ENCODE measurements at places on chromosomes 7 and 10.
A peak's percentile ranks its signal among the peaks of the same experiment; 100 is the strongest.

DNA sequence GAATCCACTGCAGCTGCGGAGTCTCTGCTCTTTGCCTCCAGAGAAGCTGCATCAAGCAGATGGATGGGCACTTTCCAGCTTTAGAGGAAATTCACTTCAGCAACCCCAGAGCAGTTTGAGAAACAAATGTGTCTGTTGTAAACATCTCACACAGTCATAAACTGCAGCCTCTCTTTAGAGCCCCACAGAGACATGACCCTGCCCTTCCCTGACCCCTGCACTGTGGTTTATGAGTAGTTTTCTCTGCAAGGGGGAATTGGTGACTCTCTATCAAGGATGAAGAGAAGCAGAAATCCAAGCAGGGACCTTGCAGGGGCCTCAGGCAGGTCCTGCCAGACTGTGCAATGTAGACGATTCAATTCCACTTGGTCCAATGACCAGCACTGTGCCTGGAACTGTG is 160.2 kb downstream of the SH2D4B start:
- no peak for DNase-seq

DNA sequence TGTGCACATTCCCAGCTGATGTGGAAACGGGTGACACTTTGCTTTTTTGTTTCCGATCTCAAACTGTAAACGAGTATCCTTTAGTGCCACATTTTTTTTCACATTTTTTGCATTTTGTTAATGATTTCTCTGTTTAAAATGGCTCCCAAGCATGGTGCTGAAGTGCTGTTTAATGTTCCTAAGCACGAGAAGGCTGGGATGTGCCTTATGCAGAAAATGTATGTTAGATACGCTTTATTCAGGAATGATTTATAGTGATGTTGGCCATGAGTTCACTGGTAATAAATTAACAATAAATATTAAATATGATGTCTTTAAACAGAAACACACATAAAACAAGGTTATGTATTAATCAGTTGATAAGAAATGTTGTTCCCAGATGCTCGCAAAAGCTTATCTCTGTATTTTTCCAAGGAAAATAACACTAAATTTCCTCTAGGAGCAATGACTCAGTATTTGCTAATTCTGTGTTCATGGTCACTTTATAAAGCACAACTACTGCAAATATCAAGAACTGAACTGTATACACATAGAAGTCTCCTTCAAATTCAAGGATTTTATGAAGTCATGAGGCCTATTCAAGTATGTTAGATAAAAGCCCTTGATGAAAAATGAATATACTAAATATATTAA is 305.9 kb upstream of the SMIM30 start:
- no peak for DNase-seq

DNA sequence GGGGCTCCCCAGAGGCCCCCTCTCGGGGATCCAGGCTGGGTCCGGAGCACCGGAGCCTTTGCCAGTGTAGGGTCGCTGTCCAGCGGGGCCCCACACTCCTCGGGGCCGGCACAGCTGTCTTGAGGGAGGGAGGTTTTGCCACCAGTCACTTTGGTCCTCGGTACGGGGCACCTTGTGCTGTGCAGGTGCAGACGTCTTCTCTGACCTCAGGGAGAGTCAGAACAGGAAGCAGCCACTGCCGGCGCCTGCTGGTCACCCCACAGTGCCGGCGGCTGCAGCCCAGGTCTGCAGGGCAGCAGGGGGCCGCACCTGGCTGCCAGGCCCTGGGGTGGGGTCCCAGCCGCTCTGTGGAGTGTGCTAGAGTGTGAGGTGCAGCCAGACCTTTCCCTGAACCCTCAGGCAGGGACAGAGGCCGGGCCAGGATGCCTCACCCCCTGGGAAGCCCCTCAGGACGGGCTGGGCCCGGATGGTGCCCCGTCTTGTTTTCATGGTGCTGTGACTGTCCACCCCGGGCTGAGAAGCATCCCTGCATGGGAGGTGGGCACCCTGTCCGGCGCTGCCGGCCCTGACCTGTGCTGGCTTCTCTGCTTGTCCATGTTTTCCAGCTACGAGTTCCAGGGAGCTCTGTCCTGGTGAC is 8.2 kb downstream of the MAFK start:
- peak; percentile 45 for DNase-seq

GRCh38 chr7:55018361-55019190 is at the start of gene EGFR:
EGFR (plus strand) TSS chr7:55019017; CDS start chr7:55019278, 261 bp downstream.
- DNase-seq = peak; percentile 87

DNA sequence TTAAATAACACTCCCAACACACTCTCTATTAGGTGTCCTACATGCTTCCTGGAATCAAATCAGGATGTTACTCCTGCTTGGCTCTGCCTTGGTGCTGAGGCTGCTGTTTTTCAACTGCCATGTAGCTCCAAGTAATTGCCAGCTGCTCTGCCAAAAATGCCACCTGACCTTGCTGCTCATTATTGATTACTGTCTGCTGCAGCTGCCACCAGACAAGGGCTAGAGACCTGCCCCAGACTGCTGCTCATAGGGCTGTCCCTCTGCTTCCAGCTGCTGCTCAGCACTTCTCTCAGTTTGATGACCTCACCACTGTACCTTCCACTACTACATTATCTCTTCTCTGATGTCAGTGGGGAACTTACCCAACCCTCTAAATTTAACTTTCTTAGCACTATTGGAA is 102.5 kb downstream of the PCLO start:
- DNase-seq = no peak

DNA sequence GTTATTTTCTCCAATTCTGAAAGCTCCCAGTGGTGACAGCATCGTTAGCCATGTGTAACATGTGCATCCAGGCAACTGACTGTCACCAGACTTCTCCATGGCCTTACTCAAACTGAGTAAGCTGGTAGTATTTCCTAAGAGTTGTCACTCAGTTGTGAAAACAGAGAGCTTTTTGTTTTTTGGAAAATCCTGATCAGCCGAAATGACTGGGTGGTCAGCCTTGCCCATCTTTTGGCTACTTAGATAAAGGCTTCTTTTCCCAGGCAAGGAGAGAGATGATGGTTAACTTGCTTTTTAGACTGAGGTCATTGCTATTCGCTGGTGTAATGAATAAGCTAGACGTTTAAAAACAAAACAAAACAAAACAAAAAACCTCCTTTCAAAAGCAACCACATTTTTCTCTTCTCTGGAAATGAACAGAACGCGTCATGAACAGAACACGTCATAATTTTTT is 159.5 kb upstream of the KLF14 start:
- no peak for DNase-seq

DNA sequence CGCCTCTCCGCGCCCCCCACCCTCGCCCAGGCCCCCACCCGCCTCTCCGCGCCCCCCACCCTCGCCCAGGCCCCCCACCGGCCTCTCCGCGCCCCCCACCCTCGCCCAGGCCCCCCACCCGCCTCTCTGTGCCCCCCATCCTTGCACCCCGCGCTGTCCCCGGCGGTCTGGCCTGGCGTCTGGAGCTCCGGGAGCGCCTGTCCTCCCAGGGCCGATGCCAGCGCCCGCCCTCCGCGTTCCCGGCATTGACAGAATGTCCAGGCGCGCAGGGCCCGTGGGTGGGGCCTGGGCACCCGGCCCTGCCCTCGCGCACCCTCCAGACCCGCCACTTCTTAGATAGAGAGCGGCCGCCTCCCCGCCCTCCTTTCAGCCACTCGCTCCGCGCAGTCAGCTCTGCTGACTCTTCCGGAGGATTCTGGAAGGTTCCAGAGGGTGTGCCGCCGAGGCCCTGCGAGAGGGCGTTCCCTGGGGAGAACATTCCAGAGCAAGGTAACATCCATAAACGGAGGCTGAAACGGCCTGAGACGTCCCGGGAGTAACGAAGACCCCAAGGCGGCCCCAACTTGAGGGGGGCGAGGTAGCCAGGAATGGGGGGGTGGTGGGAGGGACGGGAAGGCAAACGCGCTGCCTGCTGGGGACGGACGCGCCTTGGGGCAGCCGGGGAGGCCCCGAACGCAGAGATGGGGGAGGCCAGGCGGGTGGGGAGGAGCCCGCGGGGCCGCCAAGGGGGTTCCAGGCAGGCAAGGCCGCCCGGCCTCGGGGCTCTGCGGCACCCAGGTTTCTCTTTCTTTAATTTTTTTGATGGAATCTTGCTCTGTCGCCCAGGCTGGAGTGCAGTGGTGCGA is 117.8 kb downstream of the DYNC2I1 start:
- DNase-seq = no peak

DNA sequence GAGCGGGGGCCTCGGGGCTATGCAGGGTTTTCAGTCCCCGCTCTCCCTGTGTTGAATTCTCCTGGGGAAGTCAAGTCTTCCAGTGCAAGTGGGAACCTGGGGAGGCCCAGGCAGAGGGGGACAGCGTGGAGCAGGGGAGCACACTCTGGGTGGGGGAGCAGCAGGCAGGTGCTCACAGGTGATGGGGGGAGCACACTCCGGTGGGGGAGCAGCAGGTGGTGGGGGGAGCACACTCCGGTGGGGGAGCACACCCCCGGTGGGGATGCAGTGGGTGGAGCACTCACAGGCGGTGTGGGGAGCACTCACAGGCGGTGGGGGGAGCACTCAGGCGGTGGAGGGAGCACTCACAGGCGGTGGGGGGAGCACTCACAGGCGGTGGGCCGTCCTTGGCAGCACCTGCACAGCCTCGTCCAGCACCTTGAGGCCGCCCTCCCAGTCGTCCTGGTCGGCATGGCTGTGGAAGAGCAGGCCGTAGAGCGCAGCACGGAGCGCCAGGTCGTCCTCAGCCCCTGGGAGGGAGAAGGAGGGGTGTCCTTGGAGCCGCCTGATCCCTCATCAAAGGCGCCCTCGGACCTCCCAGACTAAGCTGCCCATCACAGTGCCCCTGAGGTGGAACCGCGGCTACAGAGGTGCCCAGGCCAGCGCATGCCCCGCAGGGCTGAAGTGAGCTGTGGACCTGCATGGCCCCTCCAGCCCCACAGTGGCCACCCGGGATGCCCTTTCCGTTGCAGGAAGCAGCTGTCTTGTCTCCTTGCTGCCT is 56.7 kb downstream of the CFAP46 start:
- DNase-seq = peak; percentile 34

GRCh38 chr10:27743012-27743876 is 2.4 kb downstream of the MKX start:
- peak; percentile 44 for DNase-seq

DNA sequence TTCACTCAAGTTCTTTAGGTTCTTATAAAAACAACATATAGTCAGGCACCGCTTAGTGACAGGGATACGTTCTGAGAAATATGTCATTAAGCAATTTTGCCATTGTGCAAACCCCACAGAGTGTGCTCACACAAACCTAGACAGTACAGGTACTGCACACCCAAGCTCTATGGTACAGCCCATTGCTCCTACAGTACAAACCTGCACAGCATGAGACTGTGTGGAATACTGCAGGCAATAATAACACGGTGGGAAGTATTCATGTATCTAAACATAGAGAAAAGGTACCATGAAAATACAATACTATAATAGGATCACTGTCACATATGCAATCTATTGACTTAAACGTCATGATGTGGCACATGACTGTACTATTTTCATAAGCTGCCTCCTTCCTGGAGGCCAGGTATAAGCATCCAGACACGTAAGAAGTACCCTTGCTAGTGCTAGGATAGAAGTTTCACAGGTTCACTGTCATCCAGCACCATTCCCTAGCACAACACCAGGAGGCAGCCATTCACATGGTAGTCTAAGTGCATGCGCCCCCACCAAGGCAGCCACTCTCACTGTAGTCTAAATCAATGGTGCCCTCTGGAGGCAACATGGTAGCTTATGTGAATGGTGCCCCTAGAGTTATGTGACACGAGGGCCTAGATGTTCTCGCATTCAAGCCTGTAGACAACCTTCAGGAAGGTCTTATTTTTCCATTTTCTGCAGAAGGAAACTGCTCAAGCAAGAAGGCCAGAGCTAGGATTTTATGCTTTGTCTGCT is 98.5 kb downstream of the ARHGAP22 start:
- no peak for DNase-seq

GRCh38 chr7:104950754-104951153 is 63.3 kb upstream of the KMT2E start:
- DNase-seq = no peak

DNA sequence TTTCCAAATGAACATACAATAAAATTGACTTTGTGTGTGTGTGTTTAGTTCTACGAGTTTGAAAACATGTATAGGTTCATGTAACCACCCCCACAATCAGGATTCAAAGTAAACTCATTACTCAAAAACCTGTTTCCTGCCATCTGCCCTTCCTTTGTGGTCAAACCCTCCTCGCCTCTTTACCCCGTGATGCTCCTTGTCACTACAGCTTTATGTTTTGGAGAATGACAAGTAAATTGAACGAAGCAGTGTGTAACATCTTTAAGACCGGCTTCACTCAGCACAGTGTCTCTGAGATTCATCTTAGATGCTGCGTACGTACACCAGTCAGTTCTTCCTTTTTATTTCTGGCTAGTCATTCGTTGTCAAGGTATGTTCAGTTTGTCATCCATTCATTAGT is 54.6 kb upstream of the MKI67 start:
- DNase-seq = no peak

- DNase-seq = no peak
Observed at GRCh38 chr10:102473445-102474331, 22.3 kb upstream of the C10orf95 start.

- no peak for DNase-seq
Observed at GRCh38 chr10:25914776-25915175, 19.3 kb upstream of the MYO3A start.

DNA sequence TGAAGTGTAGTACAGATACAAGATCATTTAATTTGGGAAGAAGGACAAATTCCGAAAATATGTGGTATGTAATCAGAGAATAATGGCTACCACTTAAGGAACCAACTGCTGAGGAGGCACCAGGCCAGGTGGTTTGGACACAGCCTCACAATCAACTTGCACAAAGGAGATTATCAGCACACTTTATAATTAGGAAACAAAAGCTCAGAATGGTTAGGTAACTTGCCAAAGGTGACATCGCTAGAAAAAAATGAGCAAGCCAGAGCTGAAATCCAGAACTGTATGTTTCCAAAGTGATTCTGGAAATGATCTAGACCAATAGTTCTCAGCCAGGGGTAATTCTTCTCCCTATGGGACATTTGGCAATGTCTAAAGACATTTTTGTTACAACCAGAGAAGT is 36.6 kb downstream of the ERCC6 start:
- no peak for DNase-seq

- no peak for DNase-seq
Observed at GRCh38 chr7:157056957-157057902, 46.8 kb upstream of the MNX1 start.

- DNase-seq = peak; percentile 65
Observed at GRCh38 chr7:16989811-16990413, 108.1 kb upstream of the AGR3 start.

DNA sequence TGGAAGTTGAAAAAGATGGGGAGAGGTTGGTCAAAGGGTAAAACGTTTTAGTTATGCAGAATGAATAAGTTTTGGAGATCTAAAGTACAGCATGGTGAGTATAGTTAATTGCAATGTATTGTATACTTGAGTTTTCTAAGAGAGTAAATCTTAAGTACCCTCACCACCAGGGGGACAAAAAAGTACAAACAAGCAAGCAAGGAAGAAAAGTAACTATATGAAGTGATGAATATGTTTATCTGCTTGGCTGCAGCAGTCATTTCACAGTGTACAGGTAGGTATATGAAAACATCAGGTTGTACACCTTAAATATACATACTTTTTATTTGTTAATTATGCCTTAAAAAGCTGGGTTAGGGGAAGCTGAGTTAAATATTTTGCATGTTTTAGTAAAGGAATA is 157.3 kb downstream of the PCLO start:
- no peak for DNase-seq
